ENCODE measurements at places on chromosomes 12 and 14.
A peak's percentile ranks its signal among the peaks of the same experiment; 100 is the strongest.

GRCh38 chr14:48456051-48456450, 780.6 kb upstream of the MDGA2 start:
- DNase-seq = no peak

GRCh38 chr12:124722878-124723277, 140.8 kb downstream of the SCARB1 start:
- no peak for DNase-seq

- DNase-seq = no peak
Measured at GRCh38 chr14:32090686-32091085, 13.6 kb downstream of the ARHGAP5 start.

- DNase-seq = no peak
Measured at GRCh38 chr12:103571286-103571685, 15.8 kb upstream of the STAB2 start.

- no peak for DNase-seq
Measured at GRCh38 chr14:101008631-101009336, 105.3 kb upstream of the RTL1 start.

DNA sequence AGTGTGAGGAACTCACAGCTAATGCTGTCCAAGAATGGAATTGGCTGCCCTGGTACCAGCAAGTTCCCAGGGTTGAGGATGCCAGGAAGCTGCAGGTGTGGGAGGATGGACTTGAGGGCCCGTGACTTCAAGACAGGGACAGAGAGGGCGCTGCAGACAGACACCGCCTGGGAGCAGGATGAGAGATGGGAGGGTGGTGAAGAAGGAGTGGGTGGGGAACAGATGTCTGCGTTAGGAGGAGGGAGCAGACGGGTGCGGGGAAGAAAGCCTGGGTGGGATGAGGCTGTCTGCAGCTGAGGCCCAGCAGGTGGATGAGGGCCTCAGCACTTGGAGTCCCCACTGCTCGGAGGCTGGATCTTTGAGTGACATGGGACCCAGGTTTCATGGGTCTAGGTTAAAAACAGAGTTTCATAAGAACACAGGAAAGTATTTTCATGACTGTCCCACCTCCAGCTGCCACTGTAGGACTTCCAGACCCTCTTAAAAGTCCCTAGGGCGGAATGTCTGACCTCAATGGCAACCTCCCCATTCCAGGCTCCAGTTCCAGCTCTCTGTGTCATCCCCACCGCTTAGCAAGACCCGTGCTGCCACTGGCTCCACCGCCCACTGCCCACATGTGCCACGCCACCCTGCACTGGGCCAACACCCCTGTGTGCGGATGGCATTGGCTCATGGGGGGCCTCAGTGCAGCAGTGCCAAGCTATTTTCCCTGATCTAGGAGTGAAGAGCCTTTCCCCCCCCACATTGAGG, 70.3 kb upstream of the SCN8A start:
- no peak for DNase-seq

DNA sequence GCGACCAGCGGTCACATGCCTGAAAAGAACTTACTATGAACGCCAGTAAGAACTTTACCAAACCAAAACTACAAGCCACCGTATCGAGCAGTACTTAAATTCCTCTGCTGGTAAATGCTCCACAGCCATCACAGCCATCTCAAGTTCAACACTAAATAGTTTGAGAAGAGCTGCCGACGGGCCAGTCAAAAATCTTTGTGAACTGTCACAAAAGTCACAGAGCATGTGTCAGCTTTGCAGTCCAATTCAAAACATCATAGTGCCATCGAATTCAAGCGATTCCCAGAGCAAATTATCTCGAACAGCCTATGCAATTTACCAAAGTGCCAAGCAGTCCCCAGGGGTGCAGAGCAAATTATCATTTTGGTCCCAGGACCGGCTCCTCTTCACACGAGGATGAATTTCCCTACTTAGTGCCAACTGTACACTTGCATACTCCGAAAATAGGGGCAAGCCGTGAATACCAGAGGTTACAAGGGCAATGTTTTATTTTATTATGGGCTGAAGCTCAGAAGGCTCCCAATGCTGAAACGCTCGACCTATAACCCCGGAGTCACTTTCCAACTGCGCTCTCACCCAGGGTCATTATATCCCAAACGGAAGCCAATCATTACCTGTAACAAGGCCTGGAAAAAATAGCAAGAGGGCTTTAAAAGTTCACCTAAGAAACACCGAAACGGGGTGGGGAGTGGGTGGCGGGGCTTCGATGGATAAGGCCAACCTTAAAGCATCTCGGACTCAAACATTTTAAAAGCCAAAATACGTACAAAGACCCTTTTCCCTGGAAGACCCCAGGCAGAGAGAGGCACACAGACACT, 1.1 kb downstream of the LRP6 start:
- peak; percentile 70 for DNase-seq

DNA sequence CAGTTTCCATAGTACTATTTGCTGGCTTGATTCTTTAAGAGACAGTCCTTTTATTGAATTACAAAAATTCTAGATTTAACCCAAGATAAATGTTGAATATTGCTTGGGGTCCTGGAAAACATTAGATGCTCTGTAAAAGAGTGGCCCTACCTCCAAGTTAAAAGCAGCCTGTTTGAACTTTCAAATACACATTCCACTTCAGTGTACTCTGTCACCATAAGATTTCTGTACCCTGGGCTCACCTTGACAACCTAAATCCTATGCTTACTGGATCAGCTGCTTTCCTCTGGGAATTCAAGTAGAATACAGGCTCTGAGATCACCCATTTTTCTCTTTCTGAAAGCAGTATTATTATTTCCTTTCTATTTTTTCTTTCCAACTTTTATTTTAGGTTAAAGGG, 107.7 kb upstream of the DCN start:
- no peak for DNase-seq

DNA sequence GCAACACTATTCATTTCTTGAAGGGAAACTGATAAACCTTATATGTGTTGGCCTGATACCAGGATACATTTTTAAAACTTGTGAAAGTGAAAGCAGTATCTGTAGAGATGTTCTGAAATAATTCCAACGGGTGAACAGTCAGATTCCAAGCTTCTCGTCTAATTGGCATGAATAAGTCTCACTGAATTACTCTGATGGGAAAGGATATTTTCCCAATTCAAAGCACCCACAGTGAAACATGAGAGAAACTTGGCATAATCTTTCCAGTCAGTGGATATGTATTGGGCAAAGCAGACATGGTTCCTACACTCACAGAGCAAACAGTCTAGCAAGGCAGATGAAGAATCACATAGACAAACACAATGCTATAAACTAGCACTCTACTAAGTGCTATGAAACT, 413.1 kb downstream of the MED13L start:
- DNase-seq = peak; percentile 5

GRCh38 chr12:3295646-3296408, 195.2 kb upstream of the PRMT8 start:
- peak; percentile 39 for DNase-seq

DNA sequence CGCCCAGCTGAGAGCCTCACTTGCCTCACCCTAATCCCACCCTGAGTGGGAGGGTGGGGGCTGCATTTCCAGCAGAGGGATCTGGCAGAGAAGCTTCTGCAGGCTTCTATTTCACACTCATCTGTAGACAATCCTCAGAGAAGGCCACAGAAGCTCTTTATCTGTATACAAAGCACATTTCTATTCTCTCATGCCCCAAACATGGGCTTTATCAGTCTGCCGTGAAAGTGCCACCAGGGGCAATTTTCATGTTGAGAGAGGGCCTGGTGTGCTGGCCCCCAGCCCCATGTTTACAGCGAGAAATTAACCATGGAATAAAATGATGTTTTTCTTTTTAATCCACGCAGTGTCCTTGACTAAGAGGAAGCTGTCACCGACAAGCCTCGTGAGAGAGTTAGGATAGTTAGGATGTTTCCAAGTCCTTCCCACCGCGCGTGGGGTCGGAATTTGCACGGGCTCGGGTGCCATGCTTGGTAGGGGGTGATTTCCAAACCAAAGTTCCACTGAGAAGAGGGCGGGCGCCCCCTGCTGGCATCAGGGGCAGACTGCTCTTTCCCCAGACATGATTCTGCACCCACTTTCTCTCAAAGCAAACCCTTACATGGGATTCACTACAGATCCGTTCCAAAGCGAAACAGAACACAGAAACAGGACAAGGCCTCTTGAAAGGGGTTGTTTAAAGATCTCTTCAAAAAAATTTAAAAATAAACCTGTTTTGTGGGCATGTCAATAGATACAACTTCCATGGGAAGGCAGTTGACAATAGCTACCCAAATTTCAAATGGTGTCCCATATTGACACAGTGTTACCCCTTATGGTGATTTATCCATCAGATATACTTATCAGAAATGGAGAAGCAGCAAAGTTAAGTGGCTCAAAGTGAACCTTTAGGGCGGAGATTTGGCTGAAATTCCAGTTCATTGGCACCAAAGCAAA, 19.4 kb downstream of the BDKRB1 start:
- DNase-seq = peak; percentile 85

DNA sequence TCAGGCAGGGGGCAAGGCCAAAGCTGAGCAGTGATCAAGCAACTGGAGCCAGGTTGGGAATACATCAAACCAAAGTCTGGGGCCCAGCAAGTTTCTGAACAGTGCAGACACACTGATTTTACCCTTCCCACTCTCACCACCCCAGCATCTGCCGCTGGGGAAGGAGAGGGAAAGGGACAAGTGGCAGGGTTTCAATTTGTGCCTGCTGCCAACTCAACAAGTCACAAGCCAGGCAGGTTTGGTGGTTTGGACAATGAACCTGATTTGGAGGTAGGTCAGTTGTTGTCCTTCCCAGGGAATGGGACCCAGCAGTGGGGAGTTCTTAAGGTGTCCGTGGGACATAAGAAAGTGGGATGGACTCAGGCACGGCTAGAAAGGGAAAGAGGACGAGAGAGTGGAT, 151.9 kb upstream of the NOS1 start:
- DNase-seq = no peak

DNA sequence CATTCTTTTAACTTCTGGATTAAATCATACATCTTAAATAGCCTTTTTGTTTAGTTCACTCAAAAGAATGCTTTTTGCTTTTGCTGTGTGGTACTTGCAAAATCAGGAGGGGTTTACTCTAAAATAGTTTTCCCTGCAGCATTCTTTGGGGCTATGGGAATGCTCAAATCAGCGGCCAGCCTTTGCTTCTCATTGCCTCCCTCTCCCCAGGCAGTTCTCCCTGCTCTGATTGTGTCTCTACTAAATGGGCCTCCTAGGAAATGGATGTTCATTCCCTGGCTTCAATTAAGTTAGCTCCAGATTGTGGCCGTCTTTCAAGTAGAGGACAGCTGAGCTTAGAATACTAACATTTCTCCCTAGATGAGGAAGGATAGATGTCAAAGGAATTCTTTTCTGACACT, 4.4 kb downstream of the TULP3 start:
- no peak for DNase-seq

All from choroid plexus epithelial cell (primary cell).